ENCODE measurements at places on chromosomes 1 and 21. TPM values are rescaled to one million over a fixed set of nuclear protein-coding genes. Genes with fewer than 3 reads are reported as not detected.

The CELSR2 gene
- 14.9 TPM for total RNA-seq

The RNU1-4 gene
- total RNA-seq = under 0.01 TPM

The GJA9 gene
- total RNA-seq = not detected

The KPRP gene
- total RNA-seq = not detected

The CCDC181 gene
- total RNA-seq = 0.24 TPM

The S100A14 gene
- not detected for total RNA-seq

The EPRS1 gene
- 116 TPM for total RNA-seq

The ZNF644 gene
- total RNA-seq = 50.0 TPM

The CYYR1 gene
- not detected for total RNA-seq

The SHE gene
- not detected for total RNA-seq

The REN gene
- total RNA-seq = not detected

The MR1 gene
- total RNA-seq = 21.1 TPM

The CR2 gene
- not detected for total RNA-seq

The LRRC40 gene
- 41.2 TPM for total RNA-seq

The S100A12 gene
- total RNA-seq = not detected

The NBPF19 gene
- 5.3 TPM for total RNA-seq

The RGS8 gene
- total RNA-seq = 0.29 TPM

The SNX7 gene
- total RNA-seq = 72.5 TPM

The RHD gene
- total RNA-seq = not detected

The TTLL7 gene
- 17.2 TPM for total RNA-seq

The CYB5RL gene
- 9.2 TPM for total RNA-seq

The ABCD3 gene
- 37.0 TPM for total RNA-seq

The S100A5 gene
- total RNA-seq = 1.1 TPM

The OR2L2 gene
- total RNA-seq = not detected

The SKI gene
- 4.1 TPM for total RNA-seq

The MARK1 gene
- 0.34 TPM for total RNA-seq

The CD52 gene
- not detected for total RNA-seq

The EFNA1 gene
- total RNA-seq = 17.9 TPM

The ETV3L gene
- not detected for total RNA-seq

The OR2M3 gene
- 0.19 TPM for total RNA-seq

The NPL gene
- total RNA-seq = 1.9 TPM

The KIF2C gene
- 54.6 TPM for total RNA-seq

The B3GALT2 gene
- 7.0 TPM for total RNA-seq

The CYP4X1 gene
- total RNA-seq = 0.29 TPM

The TRAF3IP3 gene
- not detected for total RNA-seq

The OR2T11 gene
- not detected for total RNA-seq

The PRRX1 gene
- 14.0 TPM for total RNA-seq

The C1orf141 gene
- total RNA-seq = not detected
